ENCODE measurements at places on chromosomes 6 and 20.
A peak's percentile ranks its signal among the peaks of the same experiment; 100 is the strongest.

DNA sequence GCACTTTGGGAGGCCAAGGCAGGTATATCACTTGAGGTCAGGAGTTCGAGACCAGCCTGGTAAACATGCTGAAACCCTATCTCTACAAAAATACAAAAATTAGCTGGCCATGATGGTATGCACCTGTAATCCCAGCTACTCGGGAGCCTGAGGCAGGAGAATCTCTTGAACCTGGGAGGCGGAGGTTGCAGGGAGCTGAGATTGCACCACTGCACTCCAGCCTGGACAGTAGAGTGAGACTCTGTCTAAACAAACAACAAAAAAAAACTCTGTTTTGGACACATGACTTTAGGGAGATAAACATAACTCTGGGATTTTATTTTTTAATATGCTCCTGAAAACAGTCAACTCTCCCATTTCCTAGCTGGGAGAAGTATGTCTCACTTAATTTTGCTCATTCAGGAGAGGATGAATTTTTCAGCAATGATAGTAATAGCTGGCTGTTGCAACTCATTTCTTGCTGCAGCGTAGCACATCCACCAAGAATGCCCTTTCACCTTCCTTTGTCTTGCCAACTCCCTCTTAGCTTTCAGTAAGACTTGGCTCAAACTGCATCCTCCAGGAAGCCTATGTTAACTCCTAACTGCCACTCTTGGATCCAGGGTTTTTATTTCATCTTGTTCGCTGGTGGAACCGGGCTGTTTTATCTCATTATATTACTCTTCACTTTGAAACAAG lies 24.3 kb downstream of the TOP1 start:
- DNase-seq = no peak

- no peak for DNase-seq
Measured at GRCh38 chr6:111802720-111803330, 70.4 kb downstream of the FYN start.

- no peak for DNase-seq
Measured at GRCh38 chr6:111846492-111847409, 26.5 kb downstream of the FYN start.

DNA sequence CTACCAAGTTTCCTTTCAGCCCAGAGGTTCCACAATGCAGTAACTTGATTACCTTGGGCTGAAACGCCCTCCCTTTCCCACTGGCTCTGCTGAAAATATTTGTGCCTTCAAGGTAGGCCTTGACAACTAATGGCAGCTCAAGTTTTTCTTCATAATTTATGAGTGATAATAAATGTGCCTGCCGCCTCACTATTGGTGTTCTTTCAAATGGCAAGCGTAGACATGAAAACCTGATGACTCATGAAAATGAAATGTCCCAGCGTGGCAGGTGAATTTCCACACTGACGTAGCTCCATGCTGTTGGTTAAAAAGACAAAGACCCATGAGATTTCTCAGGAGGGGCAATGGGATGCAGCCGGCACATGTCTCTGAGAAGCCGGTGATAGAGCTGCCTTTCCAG lies 107.2 kb upstream of the GGTLC1 start:
- DNase-seq = no peak

DNA sequence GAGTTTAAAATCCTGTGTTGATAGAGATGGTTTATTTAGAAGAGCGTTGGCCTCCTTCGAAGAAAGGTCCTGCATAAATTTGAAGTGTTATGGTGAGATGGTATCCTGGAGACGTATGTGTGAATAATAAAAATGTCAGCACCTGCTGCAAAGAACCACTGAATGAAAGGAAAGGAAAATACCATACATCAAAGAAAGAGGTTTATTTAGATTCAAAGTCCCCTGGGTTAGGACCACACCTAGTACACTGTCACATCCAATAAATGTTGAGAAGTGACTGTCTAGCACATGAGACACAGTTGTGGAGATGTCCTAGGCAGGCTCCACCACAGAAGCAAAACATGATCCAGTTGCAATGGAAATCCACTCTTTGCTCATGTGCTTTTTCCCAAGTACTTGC lies 214.7 kb downstream of the PAX1 start:
- no peak for DNase-seq

DNA sequence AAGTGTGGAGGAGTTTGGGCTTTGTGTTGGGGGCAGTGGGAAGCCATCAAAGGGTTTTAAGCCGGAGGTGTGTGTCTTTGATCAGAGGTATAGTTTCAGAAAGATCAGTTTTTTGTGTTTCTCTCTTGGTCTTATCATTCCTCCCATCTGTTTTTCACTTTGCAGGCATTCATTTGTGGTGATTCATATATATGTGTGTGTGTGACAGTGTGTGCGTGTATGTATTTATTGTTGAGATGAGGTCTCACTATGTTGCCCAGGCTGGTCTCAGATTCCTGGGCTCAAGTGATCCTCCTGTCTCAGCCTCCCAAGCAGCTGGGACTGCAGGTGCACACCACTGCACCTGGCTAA lies 11.1 kb upstream of the SERINC3 start:
- no peak for DNase-seq

- DNase-seq = no peak
Measured at GRCh38 chr20:17664025-17664633, 17.9 kb downstream of the RRBP1 start.

DNA sequence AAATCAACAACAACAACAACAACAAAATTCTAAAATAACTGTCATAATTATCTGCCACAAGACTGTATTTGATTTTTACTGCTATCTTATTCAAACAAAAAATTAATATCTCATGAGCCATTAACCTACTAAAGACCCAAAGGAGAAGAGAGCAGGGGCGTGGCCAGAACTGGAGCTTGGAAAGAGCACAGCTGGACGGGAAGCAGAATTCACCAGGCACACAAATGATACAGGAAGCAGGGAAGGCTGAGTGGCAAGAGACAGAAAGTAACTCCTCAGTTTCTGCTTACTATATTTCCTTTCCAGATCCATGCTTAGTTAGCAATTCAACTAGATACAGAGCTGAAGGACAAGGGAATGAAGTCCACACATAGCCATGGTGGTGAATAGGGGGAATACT lies 54.4 kb downstream of the FKBP5 start:
- DNase-seq = no peak

GRCh38 chr6:96286503-96286902 lies 235.1 kb upstream of the UFL1 start:
- DNase-seq = no peak

DNA sequence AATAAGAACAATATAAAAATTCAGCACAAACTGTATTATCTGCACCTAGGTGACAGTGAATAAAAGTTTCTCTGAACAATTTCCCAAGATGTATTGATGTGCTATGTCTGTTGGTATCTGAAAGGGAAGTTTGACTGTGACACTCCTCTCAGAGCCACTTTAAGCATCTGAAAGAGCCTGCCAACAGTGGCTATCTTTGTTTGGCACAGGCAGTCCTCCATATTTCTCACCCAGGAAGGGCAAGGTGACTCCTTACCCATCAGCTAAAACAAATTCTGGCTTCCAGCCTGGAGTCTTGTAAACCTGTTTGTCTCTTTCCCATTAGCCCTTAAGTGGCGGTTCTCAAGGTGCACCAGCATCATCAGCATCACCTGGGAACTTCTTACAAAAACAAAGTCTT lies 122.4 kb upstream of the VGLL2 start:
- no peak for DNase-seq

DNA sequence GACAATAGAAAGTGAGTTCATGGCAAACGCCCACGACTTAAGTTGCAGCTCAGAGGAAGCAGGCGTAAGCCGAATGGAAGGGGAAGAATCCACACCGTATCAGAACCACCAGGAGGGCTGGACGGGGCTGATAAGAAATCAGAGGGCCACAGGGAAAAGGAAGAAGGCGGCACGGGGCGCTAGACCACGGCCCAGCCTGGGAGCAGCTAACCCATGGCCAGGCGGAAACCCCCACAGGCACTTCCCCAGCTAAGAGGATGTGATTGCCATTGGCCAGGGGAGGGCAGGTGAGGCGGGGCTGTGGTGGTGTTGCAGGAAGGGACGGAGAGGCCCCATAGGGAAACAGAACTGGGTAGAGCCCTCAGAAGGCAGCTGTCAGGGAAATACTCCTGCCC lies 174.0 kb upstream of the AFDN start:
- DNase-seq = no peak

- no peak for DNase-seq
Measured at GRCh38 chr6:161446296-161446925, 172.6 kb upstream of the AGPAT4 start.

- no peak for DNase-seq
Measured at GRCh38 chr6:13285705-13286104, 42.6 kb downstream of the TBC1D7 start.

- DNase-seq = no peak
Measured at GRCh38 chr6:131519670-131520436, 53.2 kb upstream of the ARG1 start.

- no peak for DNase-seq
Measured at GRCh38 chr6:5435449-5435848, 174.1 kb downstream of the FARS2 start.

DNA sequence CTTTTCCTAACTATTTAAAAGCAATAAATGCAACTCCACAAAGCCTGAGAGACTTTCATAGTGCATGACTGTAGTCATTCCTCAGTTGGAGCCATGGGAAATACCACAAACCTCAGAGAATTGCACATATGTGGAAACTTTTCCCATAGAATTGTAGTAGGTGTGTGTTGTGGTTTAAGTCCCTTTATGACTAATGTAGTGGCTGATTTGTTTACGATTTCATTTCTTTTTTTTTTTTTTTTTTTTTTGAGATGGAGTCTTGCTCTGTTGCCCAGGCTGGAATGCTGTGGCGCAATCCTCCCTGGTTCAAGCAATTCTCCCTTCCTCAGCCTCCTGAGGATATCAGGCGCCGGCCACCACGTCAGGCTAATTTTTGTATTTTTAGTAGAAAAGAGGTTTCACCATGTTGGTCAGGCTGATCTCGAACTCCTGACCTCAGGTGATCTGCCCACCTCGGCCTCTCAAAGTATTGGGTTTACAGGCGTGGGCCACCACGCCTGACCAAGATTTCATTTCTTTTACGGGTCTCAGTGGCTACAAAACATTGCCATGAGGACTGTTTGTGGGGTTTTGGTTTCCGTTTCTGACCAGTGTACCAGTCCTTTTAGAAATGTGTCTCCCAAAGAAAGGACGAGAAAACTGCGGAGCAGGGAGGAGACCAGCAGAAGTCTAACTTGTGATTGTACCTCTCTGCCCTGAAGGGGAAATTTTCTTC lies 212.1 kb upstream of the MARCKS start:
- DNase-seq = peak; percentile 88

DNA sequence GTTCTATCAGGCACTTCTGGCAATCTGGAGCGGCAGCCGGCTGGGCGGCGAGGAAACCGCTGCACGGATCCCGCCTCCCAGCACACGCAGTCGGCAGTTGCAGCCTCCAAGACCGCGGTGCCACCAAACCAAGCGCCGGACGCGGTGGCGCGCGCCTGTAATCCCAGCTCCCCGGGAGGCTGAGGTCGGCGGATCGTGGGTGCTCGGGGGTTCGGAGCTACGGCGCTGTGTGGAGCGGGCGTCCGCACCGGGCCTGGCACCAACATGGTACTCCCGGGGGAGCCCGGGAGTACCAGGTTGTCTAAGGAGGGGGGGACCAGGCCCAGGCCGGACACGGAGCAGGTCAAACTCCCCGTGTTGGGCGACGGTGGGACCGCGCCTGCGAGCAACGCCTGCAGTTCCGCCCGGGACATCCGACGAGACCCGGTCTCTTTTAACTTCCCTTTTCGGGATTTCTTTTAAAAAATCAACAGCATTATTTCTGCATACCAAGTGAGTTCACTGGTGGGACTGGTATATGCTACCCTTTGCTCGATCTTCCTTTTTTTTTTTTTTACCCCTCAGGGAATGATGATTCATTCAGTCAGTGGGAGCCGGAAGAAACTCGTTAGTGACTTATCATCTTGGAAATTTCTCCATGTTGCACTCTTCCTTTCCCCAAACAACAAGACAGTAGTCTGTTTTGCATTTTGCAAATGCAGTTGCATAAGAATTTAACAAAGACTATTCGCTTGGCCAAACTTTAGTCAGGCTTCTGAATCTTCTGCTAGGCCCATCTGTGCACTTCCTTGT lies 27.6 kb downstream of the ZNF311 start:
- no peak for DNase-seq

DNA sequence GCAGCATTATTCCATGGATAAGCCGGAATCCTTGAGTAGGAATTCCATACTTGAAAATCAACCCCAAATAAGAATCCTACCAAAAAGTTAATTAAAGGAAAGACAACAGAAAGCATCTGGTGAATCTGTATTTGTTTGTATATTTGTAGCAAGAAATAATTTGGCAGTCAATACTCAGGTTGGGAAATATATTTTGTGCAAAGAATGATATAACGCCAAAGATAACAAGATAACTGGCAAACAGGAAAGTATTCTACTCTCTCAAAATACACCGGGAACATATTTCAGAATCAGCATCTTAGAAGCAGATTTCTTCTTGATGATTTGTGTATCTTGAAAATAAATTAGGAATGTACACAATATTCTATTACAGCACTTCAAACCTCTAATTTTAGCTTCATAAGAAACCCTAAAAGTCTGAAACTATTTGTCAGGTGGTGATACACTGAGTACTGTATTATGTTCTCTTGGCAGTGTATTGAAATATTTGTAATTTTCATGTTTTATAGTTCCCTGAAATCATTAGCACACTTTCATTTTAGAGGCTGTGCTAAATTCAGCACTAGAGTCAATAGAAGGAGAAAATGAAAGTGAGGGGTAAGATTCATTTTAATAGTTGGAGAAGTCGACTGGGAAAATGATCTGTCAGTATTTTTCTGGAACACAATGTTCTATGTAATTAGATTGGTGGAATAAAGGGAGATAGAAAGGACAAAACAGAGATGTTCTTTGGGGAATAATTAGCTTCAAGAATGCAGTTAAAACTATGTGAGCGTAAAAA lies 879.7 kb upstream of the GJE1 start:
- no peak for DNase-seq

DNA sequence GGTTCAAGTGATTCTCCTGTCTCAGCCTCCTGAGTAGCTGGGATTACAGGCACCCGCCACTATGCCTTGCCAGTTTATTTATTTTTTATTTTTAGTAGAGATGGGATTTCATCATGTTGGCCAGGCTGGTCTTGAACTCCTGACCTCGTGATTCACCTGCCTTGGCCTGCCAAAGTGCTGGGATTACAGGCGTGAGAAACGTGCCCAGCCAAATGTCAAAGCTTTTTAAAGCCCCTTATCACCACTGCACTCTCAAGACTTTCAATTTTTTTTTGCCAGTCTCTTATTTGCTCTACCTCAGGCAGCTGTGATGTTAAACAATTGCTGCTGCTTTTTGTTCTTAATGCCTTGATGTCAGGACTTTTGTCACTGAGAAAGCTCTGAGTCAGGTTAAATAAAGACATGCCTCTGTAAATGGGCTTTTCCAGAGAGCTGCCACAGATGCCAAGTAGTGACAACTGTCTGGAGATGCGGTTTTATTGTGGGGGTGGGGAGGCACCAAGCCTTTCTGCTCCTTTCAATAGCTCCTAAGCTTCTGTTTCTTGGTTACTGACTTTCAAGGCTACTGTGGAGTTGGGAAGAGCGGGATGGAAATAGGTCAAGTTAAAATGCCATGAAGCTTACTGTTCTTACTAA lies 29.2 kb downstream of the RSPH3 start:
- no peak for DNase-seq

- DNase-seq = no peak
Measured at GRCh38 chr6:111114482-111114881, 27.2 kb downstream of the SLC16A10 start.

GRCh38 chr6:150813319-150813992 lies 52.0 kb upstream of the MTHFD1L start:
- no peak for DNase-seq

Data from AG04450 (cell line).